CD4-positive, alpha-beta T cell treated with Interferon gamma for 1 hour (primary cell): ENCODE measurements at places on chromosomes 7 and 10.

DNA sequence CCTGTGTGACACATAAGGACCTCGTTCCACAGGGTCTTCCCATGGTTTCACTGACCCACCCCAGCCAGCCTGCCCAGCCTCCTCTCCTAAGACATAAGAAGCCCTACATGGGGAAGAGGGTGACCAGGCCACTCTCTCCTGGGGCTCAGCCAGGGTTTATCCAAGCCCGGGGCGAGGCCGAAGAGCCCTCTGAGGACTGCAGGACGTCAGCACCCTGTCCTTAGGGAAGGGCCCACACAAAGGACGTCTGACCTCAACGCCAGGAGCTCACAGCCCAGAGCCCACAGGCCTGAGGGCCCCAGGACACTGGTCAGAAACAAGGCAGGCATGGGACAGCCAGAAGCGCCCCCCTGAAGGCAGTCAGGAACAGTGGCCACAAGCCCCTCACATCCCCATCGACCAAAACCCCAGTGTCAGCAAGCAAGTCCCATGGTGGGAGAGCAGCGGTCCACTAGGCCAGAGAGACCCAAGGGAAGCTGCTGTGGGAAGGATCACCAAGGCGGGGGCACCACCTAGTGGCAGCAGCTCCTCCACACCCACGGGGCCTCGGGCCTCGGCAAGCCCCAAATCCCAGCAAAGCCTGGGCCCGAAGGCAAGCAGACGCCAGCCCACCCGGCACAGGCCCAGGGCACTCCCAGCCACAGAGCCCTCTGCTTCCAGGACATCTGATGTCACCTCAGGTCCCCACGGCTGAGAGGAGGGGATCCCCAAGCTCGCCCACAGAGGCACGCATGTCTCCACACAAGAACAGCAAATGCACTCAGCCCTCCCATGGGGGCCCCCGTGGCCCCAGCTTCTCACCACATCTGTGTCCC, 23.4 kb downstream of the MAD1L1 start:
- peak; percentile 30 for DNase-seq

DNA sequence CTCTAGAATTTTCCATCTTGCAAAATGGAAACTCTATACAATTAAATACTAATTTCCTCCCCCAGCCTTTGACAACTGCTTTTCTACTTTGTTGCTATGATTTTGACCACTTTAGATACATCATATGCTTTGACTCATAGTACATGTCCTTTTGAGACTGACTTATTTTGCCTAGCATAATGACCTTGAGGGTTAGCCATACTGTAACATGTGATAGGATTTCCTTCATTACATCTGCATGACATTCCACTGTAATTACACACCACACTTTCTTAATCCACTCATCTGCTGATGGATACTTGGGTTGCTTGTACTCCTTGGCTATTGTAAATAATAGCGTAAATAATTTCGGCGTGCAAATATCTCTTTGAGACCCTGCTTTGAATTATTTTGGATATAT, 127.7 kb downstream of the JAZF1 start:
- DNase-seq = no peak

GRCh38 chr7:25847336-25848070, 304.5 kb upstream of the NFE2L3 start:
- no peak for DNase-seq

- DNase-seq = no peak
These were observed 90.8 kb downstream of the JMJD1C start for GRCh38 chr10:63374991-63375390.

DNA sequence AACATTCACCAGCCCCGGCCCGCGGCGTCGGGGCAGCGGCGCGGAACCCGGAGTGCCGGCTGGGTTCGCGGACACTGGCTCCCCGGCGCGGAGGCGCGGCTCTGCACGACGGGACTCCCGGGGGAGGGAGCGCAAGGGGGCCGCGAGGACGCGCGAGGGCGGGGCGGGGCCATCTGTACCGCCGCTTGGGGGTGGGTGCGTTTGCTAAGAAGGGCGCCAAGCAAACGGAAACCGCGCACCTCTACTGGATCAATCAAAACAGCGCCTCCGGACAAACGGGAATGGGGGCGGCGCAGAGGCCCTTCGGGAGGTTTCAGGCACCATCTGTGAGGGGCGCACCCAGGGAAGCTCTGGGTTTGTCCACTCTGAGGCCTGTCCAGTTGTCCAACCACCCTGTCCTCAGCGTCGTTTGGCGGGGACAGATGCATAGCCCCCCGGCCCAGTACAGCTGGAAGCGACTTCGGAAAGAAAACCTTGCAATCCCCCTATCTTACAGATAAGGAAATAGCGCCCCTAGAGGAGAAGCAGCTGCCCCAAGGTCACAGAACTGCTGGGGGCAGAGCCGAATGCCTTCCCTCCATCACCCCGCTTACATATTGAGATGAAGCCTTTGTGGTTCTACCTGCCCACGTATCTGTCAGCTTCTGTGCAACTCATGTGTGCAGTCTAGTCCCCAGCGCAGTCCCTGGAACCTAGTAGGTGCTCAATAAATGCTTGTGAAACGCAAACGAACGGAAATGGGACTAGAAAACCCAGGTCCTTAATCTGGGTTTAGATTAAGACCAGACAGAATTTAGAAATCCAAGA, 10.7 kb upstream of the SLIT1 start:
- DNase-seq = peak; percentile 53

- no peak for DNase-seq
These were observed 47.0 kb upstream of the FIGNL1 start for GRCh38 chr7:50497068-50497642.

DNA sequence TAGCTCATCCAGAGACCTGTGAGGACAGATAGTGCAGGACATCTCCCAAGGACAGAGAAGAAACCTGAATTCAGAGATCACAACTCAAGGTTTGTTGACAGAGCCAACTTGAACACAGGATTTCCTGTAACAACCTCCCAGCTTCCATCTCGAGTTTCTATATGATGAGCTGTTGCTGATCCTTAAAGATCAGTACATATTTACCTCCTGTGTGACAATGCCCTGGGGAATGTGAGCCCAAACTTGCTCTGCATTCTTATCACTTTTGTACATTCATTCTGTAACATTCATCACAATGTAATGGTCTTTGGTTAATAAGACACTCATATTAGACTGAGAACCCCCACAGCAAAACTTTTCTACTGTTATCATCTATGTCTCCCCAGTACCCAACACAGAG, 468.6 kb downstream of the XPNPEP1 start:
- DNase-seq = no peak

DNA sequence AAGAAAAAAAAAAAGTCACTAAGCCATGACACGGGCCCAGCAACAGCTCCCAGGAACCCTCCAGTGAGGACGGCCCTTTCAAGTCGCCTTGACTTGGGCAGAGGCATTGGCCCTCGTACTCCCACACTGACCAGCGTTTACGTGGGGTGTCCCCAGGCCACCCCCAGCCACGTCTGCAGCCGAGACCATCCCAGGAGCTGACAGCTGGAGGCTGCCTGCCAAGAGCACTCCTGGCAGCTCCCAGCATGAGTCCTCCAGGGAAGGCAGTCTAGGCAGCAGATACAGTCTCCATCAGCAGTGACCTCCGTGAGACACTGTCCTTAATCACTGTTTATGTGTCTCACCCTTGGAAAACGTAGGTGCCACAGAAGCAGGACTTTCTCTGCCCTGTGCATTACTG, 86.5 kb downstream of the PROSER2 start:
- DNase-seq = no peak

GRCh38 chr7:16795624-16796023, 9.2 kb downstream of the AGR2 start:
- DNase-seq = no peak

- no peak for DNase-seq
These were observed 14.4 kb upstream of the APBB1IP start for GRCh38 chr10:26423722-26424121.

DNA sequence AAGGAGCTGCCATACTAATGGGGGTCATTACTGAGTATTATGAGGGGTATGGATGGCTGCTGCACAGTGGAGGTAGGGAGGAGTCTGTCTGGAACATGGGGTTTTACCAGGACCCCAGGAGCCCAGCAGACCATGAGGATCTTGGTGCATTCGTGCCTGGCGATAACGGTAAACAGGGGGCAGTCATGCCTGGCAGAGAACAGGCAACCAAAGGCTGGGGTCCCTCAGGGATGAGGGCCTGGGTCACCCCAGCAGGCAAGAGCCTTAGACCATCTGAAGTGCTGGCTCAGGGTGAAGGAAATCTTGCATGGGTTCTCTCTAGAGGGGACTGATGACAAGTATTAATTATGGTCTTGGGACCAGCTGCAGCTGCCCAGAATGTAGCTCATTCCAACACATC, 46.1 kb downstream of the MYL10 start:
- no peak for DNase-seq

- DNase-seq = no peak
These were observed 36.0 kb downstream of the FBXW4 start for GRCh38 chr10:101658975-101659374.

- DNase-seq = peak; percentile 13
These were observed 42.5 kb upstream of the LRGUK start for GRCh38 chr7:134084488-134085144.

GRCh38 chr10:12503311-12503710, 154.0 kb downstream of the CAMK1D start:
- no peak for DNase-seq

GRCh38 chr10:58672845-58673244, 160.2 kb downstream of the BICC1 start:
- no peak for DNase-seq

- no peak for DNase-seq
These were observed 3.3 kb upstream of the CUEDC2 start for GRCh38 chr10:102435529-102436233.

DNA sequence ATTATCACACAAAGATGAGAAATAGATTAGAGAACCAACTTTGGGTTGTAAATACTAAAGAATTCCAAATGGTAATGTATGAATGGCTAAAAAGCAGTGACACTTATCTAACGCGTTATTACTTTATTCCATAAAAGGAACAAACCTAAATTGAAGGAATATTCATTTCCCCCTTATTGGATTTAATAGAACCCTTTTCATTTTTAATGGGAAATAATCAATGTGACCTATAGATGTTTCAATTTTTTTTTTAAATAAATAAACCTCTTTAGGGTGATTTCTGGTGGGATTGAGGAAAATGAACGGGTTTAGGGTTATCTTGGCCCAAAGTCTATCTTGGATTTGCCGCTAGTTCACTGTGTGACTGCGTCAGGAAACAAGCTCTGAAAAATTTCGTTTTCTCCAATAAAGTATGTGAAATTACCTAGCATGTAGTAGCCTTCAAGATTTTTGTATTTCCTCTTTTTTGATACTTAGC, 1.9 kb upstream of the ACBD5 start:
- DNase-seq = no peak

GRCh38 chr7:124269774-124270173, 236.9 kb upstream of the TMEM229A start:
- no peak for DNase-seq

DNA sequence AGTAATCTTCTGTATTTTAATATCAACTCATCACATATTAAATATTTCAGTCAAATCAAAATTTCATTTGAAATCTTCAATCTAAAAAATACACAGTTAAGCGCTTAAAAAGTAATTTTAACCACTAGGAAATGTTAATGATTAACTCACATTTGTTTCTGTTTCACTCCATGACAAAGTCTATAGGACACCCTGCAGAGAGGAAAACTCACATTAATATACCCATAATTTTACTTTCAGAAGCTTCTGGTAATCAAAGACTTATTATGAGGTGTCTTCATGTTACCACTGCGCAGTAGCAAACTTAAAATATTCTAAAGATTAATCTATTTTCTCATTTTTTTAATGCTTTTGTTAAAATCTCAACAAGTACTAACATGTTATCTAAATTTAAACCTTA, 41.0 kb upstream of the ZNF518A start:
- DNase-seq = no peak

- no peak for DNase-seq
These were observed 48.1 kb upstream of the GLCCI1 start for GRCh38 chr7:7920481-7920880.

DNA sequence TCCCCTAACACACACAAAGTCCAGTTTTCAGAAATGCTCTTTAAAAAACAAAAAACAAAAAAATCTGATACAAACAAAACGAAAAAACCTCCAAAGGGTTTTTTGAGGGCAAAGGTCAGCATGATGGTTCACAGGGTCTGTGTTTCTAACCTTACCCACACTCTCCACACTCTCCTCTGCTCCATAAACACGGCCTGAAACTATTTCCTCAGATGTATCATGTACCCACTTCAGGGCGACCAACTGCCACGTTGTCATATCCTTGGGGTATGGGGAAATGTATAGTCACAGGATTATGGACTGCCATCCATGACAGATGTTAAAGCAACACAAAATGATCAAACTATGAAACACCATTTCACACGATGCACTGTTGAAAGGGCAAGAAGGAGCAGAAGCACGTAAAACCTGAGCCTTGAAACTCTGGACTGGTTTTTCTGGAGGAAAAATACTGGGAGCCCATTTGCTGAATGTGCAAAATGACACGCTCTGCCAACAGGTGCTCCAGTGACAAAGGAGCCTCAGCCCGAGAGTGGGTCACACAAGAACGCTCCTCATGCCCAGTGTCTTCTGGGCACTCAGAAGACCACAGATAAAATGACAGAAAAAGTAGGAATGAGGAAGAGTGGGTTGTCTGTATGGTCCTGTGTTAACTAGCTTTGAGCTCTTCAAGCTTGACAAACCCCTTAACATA, 15.8 kb downstream of the NAPEPLD start:
- no peak for DNase-seq

GRCh38 chr10:1379601-1380000, 323.4 kb downstream of the WDR37 start:
- no peak for DNase-seq

DNA sequence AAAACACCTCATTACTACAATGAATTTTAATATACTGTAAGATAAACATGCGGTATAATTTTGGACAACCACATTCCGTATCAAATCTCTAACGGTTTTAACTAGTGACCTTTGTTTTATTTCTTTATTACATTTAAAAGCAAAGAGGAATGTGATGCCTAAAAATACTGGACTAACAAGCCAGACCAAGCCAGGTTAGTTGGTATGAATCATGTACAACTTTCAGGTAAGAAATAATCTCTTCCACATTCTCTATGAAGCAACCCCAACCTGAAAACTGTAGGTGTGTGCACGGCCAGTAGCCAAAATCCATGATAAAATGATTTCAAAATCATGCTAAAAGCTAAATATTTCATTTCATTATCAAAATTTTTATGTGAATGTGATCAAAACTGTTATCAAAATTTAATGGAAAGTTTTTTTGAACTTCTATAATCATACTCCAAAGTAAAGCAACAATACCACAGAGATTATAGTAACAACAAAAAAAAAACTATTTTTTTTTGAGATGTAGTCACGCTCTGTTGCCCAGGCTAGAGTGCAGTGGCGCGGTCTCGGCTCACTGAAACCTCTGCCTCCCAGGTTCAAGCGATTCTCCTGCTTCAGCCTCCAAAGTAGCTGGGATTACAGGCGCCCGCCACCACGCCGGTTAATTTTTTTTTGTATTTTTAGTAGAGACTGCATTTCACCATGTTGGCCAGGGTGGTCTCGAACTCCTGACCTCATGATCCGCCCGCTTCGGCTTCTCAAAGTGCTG, 127.2 kb downstream of the NRBF2 start:
- no peak for DNase-seq

DNA sequence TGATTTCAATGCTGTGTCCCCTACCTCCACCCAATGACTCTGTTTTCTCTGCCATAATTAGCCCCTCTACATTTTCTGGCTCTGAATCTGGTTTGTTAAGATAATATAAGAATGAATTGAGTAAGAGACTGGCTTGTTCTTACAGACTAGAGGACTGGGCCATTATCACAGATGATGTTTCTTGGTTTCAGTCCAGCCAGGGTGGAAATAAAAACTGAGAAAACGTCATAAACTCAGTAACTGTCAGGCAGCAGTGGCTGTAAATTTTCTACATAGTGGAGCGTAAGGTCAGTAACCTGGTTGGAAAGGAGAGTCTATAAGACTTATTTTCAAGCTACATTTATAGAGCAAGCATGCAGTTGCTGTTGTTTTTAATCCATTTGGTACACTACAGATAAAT, 485.4 kb downstream of the HTR7 start:
- no peak for DNase-seq
